ENCODE measurements at places on chromosomes 16 and 17. TPM values are rescaled to one million over a fixed set of nuclear protein-coding genes. Genes with fewer than 3 reads are reported as not detected.
A peak's percentile ranks its signal among the peaks of the same experiment; 100 is the strongest.

DNA sequence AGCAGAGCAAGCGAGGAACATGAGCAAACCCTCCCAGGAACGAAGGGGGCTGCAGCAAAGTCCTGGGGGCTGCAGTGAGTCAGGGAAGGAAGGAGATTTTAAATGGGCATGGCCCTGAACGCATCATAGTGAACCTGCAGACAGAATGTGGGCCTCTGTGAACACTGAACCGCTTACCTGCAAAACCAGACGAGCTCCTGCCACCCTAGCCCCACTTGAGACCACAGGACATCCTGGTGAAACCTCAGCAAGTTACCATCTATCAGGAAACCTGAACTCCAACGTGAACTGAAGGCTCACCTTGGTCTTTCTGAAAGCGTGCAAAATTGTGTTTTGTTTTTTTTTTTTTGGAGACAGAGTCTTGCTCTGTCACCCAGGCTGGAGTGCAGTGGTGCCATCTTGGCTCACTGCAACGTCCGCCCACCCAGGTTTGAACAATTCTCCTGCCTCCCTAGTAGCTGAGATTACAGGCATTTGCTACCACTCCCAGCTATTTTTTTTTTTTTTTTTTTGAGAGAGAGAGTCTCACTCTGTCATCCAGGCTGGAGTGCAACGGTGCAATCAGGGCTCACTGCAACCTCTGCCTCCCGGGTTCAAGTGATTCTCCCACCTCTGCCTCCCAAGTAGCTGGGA lies 30.8 kb downstream of the FANCA start:
- ATAC-seq, result no peak

- peak; percentile 99 for ATAC-seq
Measured at GRCh38 chr17:27489045-27489715, 32.9 kb downstream of the KSR1 start.

DNA sequence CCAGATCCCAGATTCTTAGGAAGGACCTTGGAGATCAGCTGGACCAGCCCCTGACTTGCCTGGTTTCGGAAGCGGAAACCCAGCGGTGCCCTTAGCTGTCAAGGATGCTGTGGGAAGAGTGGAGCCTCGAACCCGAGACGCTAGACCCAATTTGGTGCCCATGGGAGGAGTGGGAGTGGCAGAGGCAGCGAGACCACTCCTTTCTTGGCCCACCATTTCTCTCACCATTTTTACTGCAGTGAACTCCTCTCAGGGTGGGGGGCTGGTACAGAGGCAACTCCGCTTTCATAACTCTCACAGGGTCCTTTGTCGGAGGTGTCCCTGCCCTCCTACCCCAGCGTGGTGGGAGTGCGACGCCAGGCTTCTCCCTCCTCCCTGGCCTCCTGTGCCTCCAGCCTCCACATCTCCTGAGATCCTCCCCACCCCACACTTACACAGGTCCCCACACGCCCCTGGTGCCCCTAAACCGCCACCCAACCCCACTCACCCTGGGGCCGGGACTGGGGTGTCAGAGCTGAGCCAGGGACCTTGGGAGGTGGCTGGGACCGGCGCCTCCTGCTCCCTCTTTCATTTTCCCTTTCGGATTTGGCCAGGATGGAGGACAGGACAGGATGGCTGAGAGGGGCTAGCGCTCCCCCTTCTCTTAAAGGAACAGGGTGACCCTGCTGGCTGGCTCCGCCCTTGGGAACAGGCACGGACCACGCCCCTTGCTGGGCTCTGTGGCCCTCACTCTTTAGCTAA lies at the start of gene GJD3:
Gene GJD3 (minus strand): TSS at position 617 of the 741 bp plus-strand sequence. CDS start 922 bp downstream, outside the sequence.
- no peak for ATAC-seq

The TSEN54 gene
- total RNA-seq, result 12.2 TPM

The ATP2C2 gene
- total RNA-seq, result 1.4 TPM

Data from motor neuron (in vitro differentiated cells).